ENCODE measurements at places on chromosomes 16 and 17. TPM values are rescaled to one million over a fixed set of nuclear protein-coding genes. Genes with fewer than 3 reads are reported as not detected.

Gene XAF1
- total RNA-seq = not detected

- DNase-seq = no peak
Measured at GRCh38 chr16:75262104-75262799, 10.8 kb upstream of the BCAR1 start.

- DNase-seq = no peak
Measured at GRCh38 chr16:75179208-75179607, 27.8 kb downstream of the CTRB2 start.

- no peak for DNase-seq
Measured at GRCh38 chr16:16578701-16579100, 199.8 kb downstream of the NPIPA7 start.

DNA sequence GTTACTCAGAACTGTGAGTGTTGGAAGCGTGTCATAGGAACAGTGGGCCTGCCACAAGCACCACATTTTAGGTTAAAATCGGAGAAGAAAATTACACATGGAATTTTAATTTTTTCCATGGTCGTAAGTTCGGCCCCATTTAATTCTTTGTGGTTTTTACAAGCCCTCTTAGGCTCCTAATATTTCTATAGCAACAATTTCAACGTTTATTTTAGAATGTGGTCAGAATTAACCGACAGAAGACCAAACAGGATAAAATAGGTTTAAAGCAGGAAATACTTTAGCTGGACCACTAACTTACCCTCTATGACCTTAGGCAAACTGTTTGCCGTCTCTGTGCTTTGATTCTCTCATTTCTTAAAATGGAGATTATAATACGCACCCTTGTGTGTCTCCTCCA lies 69.9 kb downstream of the FTO start:
- no peak for DNase-seq

Gene GFAP
- total RNA-seq = 1.0 TPM

Gene SLFN11
- 2.1 TPM for total RNA-seq

- no peak for DNase-seq
Measured at GRCh38 chr16:17304106-17304490, 166.7 kb downstream of the XYLT1 start.

GRCh38 chr16:78275420-78275819 lies 176.0 kb downstream of the WWOX start:
- no peak for DNase-seq

DNA sequence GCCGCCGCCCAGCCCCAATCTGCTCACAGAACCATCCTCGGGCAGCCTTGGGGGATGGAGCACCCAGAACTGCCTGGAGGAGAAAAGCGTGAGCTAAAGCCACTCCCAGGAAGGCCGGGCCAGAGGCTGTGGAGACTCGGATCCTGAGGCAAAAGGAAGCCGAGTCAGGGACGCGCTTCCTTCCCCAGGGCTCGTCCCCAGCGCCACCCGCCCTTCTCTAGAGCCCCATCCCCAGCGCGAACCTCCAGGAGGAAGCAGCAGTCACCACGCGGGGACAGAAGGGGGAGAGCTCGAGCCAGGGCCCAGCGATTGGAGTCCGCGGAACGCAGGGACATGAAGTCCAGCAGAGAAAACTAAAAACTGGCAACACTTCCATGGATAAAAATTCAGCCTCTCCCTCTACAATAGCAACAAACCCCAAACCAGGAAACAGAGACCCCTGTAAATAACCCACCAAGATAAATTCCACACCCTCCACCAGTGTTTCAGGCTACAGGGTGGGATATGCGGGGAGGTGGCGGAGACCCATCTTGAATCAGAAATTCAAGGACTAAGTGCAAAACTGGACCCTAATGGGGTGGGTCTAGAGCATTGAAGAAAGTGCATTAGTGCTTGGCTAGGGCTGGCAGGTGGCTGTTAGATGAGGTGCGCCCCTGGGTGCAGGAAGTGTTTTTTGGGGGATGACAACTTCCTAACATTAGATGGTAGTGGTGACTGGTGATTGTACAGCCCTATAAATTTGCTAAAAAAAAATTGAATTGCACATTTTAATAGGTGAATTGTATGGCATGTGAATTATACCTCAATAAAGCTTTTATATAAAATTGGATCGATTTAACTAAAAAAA lies 116.1 kb upstream of the METRNL start:
- no peak for DNase-seq

DNA sequence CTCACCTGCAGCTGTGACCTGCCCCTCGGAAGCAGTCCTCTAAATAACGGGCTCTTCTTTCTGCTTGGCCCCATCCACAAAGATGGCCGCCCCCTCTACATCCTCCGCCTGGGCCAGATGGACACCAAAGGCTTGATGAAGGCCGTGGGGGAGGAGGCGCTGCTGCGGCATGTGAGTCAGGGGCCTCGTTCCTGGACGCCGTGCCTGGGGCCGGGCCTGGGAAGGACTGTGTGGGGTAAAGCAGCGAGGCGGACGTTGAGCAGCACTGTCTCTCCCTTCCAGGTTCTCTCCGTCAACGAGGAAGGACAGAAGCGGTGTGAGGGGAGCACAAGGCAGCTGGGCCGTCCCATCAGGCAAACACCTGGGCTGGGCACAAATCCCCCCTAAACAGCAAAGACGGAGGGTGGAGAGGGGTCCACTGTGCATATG lies 33.1 kb downstream of the NAGPA start:
- DNase-seq = no peak

DNA sequence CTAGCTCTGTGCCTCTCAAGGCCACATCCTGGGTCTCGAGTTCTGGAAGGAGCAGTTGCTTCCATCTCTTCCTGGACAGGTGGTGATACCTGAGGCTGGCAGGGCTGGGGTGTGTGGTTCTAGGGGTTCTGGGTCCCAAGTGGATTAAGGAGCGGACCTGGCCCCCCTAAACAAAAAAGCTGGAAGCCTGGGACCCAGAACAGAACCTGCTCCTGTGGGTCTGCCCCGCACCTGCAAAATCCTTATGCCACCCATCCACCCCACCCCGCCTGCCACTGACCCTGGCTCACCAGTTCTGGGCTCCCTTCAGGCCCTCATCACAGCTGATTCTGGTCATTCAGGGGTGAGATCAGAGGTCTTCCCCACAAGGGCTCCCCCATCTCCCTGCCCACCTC lies 44.8 kb downstream of the ADCY7 start:
- DNase-seq = no peak

- DNase-seq = no peak
Measured at GRCh38 chr17:45940293-45940692, 45.9 kb downstream of the MAPT start.

Gene ATPAF2
- total RNA-seq = 10.2 TPM

GRCh38 chr16:24652209-24652712 lies 77.2 kb upstream of the TNRC6A start:
- no peak for DNase-seq

DNA sequence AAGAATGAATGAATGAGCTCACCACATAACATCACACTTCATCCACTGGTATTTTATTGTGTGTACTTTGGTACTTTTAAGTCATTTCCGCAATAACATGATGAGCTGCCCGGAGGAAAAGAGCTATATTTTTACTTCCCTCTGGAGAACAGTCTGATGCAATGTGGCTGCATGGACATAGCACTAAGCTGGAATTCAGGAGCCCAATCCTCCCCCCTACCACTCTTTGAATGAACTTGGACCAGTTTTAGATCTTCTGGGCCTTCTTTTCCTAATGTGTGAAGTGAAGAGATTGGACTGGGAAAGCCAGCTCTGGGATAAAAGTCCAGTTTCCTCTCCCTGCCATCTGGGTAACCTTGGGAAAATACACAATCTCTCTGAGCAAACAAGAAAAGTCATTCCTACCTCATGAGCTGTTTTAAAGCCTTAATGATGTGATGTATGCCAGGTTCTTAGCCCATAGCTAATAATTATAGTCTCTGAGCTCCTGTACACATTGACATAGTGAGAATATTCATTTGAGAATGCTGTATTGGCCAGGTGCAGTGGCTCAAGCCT lies 79.3 kb downstream of the ABCC12 start:
- no peak for DNase-seq

Gene ZNF688
- total RNA-seq = 8.2 TPM

DNA sequence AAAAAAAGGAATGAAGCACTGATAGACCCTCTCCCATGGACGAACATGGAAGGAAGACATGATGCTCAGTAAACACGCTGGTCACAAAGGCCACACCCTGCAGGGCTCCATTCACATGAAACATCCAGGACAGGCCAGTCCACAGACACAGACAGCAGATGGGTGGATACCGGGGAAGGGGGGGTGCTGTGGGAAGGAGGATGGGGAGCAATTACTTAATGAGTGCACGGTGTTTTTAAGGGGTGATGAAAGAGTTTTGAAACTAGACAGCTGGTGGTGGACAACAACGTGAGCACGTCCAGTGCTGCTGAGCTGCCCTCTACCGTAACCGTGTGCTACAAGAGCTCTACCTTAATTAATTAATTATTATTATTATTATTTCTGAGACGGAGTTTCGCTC lies 6.0 kb upstream of the SLC16A3 start:
- DNase-seq = no peak

Gene TMC8
- total RNA-seq = 1.2 TPM

DNA sequence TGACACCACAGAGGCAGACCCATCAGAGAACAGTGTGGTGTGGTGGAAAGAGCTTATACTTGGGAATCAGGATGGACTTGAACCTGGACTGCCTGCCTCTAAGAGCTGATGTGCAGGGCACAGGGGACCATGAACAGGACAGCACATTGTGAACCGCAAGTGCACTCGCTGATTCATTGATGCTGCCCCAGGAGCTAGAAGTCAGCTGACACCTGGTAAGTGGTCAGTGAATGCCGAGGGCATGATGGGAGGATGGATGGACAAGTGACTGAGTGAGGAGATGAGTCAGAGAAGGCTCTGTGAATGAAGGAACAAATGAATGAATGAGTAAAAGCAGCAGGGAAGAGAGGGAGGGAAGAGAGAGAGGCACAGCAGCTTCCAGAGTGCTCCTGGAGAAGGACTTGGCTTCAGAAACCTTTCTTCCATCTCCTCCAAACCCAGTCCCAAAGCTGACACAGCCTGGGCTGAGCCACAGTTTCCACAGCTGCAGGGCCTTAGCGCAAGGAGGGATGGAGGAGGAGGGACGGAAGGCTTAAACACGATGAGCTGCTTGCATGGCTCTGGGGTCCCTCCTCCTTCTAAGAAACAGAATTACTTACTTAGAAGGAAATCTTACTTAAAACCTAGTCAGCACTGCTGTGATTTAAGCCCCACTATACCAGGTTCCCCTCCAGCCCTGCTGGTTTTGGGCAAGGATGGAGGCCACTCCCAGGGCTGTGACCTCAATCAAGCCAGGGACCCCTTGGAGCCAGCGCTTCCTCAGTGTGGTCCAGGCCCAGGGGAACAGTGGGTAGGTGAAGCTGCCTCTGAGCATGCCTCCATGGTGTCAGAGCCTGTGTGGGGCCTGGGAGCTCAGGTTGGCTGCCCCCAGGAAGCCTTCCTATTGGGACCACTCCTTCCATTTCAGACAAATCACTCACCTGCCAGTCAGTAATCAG lies 184.6 kb downstream of the TMEM132E start:
- peak; percentile 26 for DNase-seq

DNA sequence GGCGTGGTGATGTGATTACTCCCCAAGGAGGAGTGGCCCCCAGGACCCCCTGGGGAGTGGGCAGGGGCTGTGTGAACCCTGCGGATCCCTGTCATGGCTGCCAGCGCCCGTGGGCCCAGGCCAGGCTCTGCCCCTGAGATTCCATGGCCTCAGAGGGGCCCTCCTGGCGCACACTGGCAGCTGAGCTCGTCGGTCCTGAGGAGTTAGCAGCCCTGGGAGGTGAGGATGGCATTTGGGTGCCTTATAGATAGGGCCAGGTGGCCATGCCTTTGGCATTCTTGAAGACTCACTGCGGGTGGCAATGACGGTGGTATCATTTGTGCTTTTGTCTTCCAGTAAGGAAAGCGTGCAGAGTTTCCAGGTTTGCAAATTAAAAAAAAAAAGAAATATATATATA lies 146.8 kb upstream of the GSE1 start:
- DNase-seq = no peak

GRCh38 chr17:9928601-9929333 lies 23.7 kb upstream of the RCVRN start:
- DNase-seq = no peak

- DNase-seq = no peak
Measured at GRCh38 chr16:78882751-78883150, 717.8 kb downstream of the MAF start.

GRCh38 chr17:49457564-49458535 lies 37.2 kb upstream of the NGFR start:
- no peak for DNase-seq

DNA sequence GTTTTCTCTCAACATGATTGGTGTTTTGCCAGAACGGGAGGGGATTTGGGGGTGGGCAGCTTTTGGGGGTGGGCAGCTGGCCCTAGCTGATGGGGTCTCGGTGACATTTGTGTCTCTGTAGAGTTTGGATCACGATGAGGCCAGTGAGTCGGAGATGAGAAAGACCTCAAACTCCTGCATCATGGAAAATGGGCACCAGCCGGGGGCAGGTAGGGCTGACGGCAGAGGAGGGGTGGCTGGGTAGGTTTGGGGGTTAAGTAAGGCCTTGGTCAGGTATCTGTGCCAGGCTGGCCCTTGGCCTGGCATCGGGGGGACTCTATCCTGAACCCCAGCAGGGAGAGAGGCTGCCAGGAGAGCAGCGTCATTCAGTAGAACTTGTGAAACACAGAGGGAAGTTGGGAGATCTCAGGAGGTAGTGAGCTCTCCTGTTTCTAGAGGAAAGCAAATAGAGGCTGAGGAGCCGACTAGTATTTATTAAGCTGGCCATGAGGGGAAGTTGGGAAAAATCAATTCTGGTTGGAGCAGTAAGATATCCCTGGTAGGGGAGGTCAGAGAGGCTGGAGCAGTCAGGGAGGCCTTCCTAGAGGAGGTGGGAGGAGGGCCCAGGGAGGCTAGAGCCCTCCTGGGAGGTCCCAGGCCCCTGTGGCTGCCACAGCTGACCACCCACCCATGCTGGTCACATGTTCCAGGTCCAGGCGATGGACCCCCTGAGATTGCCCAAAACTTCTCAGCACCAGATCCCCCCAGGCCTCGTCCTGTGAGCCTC lies 8.1 kb downstream of the SMTNL2 start:
- DNase-seq = no peak

DNA sequence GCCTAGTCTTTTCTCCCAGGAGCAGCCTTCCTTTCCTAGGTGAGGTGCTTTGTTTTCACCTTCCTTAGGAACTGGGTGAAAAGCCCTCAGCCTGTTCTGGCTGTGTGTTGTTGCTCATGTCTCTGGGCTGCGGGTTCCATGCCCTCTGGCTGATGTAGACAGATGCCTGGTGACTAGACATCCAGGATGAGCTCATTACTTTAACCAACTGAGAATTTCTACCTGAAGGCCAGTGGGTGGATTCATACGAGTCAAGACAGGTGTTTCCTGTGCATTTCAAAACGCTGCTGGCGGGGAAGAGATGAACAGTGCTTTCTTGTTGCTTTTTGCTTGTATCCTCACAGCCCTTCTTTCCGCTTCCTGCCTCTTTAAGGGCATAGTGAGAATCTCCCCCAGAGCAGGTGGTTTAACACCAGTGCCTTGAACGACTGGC lies 22.3 kb downstream of the SAP30BP start:
- no peak for DNase-seq

Gene HBA2
- not detected for total RNA-seq

All from epithelial cell of proximal tubule (primary cell).